A549 treated with Mapracorat at 1 μM for 4 hours (cell line): ENCODE measurements at places on chromosomes 3 and 15. TPM values are rescaled to one million over a fixed set of nuclear protein-coding genes. Genes with fewer than 3 reads are reported as not detected.

The AADACL2 gene
- total RNA-seq = not detected in 5 replicates

The HRH1 gene
- 5.7 to 8.7 TPM (median 7.3 TPM) in 5 replicates for total RNA-seq

The ACKR4 gene
- not detected in 5 replicates for total RNA-seq

The SUMF1 gene
- 19.6 to 23.8 TPM (median 20.3 TPM) in 5 replicates for total RNA-seq

The IGSF11 gene
- total RNA-seq = 2.7 to 4.7 TPM (median 4.3 TPM) in 5 replicates

The LCTL gene
- not detected in 5 replicates for total RNA-seq

The TMEM43 gene
- total RNA-seq = 105 to 125 TPM (median 120 TPM) in 5 replicates

The MKRN3 gene
- 1.4 to 2.6 TPM (median 2.0 TPM) in 5 replicates for total RNA-seq

The RETNLB gene
- total RNA-seq = not detected in 5 replicates
